RWPE2 (cell line): ENCODE measurements at places on chromosomes 5 and 9.

DNA sequence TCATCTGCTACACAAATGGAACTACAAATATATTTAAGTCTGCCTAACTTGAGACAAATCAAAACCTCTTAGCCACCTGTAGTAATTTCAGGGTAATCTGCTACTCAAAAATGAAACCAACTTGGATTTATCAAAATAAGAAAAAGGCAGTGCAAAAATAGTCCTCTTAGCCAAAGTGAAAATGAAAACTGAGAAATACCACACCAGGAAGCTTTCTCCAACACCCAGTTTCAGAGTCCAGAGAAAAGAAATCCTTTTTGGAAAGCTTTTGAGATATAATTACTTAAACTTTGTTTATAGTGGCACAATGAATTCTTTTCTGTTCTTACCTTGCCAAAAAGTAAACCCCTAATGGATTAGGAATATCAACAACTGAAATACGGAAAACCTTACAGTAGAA, 990.4 kb downstream of the EFNA5 start:
- no peak overlapping the region for H3K27ac ChIP-seq
- DNase-seq = no peak
- H3K27me3 ChIP-seq = no peaks in the 10 kb centered on the region
- no peak overlapping the region for H3K4me3 ChIP-seq
- peaks cover 3% of the 10 kb centered on the region for H3K4me1 ChIP-seq

GRCh38 chr5:120053841-120054240, 410.3 kb upstream of the PRR16 start:
- no peaks in the 10 kb centered on the region for H3K36me3 ChIP-seq
- H3K4me1 ChIP-seq = no peaks in the 10 kb centered on the region
- DNase-seq = no peak
- H3K4me3 ChIP-seq = no peak overlapping the region

DNA sequence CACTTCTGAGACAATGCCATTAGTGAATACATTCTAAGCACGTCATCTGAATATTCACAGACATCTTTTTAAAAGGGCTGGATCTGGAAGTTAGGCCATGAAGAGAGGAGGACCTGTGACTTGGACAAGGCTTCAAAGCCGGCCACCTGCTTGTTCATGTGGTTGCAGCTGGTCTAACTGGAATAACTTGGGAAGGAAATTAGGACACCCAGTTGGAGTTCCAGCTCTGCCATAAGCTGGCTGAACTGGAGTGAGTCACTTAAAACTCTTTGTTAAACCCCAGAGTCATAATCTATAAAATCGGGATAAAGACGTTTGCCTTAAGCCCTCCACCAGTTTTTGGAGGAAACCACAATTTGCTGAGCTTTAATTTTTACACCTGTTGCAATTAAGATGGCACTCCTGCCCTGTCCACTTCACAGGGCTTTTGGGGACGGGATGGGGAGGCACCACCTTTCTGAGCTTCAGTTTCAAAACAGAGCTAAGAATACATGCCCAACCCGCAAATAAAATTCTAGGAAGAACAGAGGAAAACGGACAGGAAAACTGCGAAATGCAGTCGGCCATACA, 536 bp upstream of the STX17 start:
- H3K27ac ChIP-seq = peak overlapping the region; percentile 51
- DNase-seq = no peak
- H3K27me3 ChIP-seq = no peaks in the 10 kb centered on the region
- H3K4me1 ChIP-seq = peaks cover 12% of the 10 kb centered on the region
- H3K4me3 ChIP-seq = peak overlapping the region; percentile 99

DNA sequence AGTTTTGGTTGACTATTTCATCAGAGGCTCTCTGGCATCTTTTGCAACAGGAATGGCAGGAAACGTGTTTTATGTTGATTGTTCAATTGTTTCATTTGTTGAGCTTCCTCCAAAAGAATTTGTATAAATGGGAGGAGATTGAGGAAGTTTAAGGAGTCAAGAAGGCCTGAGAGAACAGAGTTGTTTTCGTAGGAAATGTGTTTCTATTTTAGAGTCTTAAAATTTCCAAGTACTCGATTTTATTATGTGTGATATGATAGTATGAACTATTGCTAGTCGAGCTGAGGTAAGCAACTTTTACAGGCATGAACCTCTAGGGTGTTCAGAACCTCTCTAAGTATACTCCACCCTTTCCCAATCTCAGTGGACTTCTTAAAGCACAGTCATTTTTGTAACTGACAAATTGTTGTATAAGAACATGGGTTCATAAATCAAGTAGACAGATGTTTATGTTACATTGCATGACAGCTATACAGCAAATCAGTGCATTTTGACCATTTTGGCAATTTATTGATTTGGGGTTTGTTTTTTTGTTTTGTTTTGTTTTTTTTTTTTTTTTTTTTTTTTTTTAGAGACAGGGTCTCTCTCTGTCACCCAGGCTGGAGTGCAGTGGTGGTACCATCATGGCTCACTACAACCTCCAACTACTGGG, 47.4 kb downstream of the POLK start:
- H3K27ac ChIP-seq = no peak overlapping the region
- H3K36me3 ChIP-seq = peaks cover 17% of the 10 kb centered on the region
- no peaks in the 10 kb centered on the region for H3K27me3 ChIP-seq
- H3K4me1 ChIP-seq = no peaks in the 10 kb centered on the region
- no peak overlapping the region for H3K4me3 ChIP-seq

DNA sequence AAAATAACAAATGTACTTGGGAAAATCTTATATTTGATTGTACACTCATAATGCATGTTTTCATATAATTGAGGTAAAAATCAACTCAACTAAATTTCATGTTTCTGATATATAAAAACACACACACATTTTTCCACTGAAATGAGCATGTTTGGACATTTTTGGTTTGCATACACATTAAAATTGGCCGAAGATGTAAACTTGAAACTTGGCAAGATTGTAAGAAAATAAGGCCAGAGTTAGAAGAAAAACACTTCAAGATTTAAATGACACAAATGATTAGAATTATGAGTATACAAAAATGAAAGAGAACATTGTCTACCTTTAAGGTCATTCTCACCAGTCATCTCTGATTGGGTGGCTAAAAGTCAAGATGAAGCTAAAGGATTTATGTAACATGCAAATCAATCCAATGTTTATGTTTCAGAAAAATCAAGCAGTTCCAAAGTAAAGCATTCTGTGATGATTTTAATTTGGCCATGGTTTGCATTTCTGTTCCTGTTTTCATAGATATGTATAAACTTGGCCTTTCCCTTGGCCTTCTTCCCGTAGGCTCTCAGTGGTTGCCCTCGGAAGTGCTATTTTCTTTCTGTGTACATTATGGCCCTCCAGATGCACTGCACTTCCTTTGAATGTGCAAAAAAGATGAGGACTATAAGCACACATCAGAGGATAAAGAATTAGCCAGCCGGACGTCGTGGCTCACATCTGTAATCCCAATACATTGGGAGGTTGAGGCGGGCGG, 1105.4 kb upstream of the DMAC1 start:
- no peak overlapping the region for H3K4me3 ChIP-seq
- H3K27me3 ChIP-seq = no peaks in the 10 kb centered on the region
- H3K4me1 ChIP-seq = no peaks in the 10 kb centered on the region
- H3K36me3 ChIP-seq = no peaks in the 10 kb centered on the region
- H3K27ac ChIP-seq = no peak overlapping the region
- DNase-seq = no peak

- H3K4me3 ChIP-seq = no peak overlapping the region
- H3K27ac ChIP-seq = no peak overlapping the region
- peaks cover 70% of the 10 kb centered on the region for H3K36me3 ChIP-seq
- H3K4me1 ChIP-seq = peaks cover 23% of the 10 kb centered on the region
- H3K27me3 ChIP-seq = no peaks in the 10 kb centered on the region
Measured at GRCh38 chr5:68274847-68275651, 59.5 kb downstream of the PIK3R1 start.
